ENCODE measurements at places on chromosomes 16 and 17. TPM values are rescaled to one million over a fixed set of nuclear protein-coding genes. Genes with fewer than 3 reads are reported as not detected.

DNA sequence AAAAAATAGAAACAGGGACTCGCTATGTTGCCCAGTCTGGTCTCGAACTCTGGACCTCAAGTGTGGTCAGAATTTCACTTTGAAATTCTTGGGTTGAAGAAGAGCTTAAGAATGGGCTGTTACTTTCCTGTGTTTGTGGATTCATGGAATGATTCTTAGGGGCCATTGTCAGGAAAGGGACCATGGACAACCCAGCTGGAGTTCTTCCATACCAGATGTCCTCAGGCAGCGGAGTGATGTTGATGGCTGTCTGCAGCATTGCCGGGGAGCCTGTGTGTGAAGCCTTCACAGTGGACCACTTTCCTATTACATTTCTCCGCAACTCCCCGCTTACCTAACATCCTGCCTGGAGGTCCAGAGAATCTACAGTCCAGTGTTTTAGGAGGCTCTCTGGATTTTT, 145.9 kb downstream of the CLEC16A start:
- H3K27ac ChIP-seq = no peak overlapping the region
- H3K4me1 ChIP-seq = peaks cover 13% of the 10 kb centered on the region
- H3K27me3 ChIP-seq = no peaks in the 10 kb centered on the region
- H3K36me3 ChIP-seq = no peaks in the 10 kb centered on the region
- no peak overlapping the region for H3K4me3 ChIP-seq
- no peak for DNase-seq

GRCh38 chr16:75762746-75763145, 36.5 kb upstream of the CPHXL start:
- H3K4me1 ChIP-seq = no peaks in the 10 kb centered on the region
- H3K36me3 ChIP-seq = no peaks in the 10 kb centered on the region
- no peak for DNase-seq
- 0 out of 2 replicates have a peak, but pooled peaks cover 5% of the 10 kb centered on the region for H3K27me3 ChIP-seq
- no peak overlapping the region for H3K4me3 ChIP-seq

DNA sequence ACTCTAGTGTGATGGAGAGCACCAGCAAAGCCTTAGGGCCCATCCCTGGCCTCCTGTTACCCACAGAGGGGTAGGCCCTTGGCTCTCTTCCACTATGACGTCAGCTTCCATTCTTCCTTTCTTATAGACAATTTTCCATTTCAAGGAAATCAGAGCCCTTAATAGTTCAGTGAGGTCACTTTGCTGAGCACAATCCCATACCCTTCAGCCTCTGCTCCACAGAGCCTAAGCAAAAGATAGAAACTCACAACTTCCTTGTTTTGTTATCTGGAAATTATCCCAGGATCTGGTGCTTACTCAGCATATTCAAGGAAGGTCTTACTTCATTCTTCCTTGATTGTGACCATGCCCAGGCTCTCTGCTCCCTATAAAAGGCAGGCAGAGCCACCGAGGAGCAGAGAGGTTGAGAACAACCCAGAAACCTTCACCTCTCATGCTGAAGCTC, at the start of gene CCL8:
Gene CCL8, plus strand, starts transcription at position 397 of the 445 bp plus-strand sequence. CDS start 67 bp downstream, outside the sequence.
- H3K27me3 ChIP-seq = no peaks in the 10 kb centered on the region
- no peaks in the 10 kb centered on the region for H3K4me1 ChIP-seq
- no peak within 1 kb of the TSS for H3K4me3 ChIP-seq

DNA sequence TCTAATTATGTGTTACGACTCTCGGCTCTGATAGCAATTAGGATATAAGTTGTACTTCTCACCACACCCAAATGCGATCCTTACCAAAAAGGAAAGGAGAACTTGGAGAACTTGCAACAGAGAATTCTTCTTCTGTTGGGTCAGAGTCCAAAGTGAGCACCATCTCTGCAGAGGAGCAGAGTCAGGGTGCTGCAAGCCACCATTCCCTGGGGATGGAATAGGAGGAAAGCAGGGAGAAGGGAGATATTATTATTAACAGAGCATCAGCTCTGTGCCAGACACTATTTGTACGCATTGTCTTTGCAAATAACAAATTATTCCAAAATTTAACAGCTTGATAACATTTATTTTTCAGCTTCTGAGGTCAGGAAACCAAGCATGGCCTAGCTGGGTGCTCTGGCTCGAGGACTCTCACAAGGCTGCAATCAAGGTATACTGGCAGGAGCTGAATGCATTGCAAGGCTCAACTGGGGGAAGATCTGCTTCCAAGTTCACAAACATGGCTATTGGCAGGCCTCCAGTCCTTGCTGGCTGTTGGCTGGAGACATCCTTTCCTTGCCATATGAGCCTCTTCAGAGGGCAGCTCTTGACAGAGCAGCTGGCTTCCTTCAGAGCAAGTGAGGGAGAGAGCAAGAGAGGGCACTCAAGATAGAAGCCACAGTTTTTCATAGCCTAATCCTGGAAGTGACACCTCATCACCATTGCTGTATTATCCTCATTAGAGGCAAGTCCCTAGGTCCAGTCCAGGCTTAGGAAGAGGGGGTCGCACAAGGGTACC, 296.2 kb upstream of the CDH5 start:
- H3K4me3 ChIP-seq = no peak overlapping the region
- H3K36me3 ChIP-seq = no peaks in the 10 kb centered on the region
- DNase-seq = no peak

- H3K27ac ChIP-seq = no peak overlapping the region
- no peaks in the 10 kb centered on the region for H3K4me1 ChIP-seq
- H3K27me3 ChIP-seq = no peaks in the 10 kb centered on the region
- no peak for DNase-seq
- no peaks in the 10 kb centered on the region for H3K36me3 ChIP-seq
Observed at GRCh38 chr17:78897664-78898047, 5.3 kb downstream of the CEP295NL start.

DNA sequence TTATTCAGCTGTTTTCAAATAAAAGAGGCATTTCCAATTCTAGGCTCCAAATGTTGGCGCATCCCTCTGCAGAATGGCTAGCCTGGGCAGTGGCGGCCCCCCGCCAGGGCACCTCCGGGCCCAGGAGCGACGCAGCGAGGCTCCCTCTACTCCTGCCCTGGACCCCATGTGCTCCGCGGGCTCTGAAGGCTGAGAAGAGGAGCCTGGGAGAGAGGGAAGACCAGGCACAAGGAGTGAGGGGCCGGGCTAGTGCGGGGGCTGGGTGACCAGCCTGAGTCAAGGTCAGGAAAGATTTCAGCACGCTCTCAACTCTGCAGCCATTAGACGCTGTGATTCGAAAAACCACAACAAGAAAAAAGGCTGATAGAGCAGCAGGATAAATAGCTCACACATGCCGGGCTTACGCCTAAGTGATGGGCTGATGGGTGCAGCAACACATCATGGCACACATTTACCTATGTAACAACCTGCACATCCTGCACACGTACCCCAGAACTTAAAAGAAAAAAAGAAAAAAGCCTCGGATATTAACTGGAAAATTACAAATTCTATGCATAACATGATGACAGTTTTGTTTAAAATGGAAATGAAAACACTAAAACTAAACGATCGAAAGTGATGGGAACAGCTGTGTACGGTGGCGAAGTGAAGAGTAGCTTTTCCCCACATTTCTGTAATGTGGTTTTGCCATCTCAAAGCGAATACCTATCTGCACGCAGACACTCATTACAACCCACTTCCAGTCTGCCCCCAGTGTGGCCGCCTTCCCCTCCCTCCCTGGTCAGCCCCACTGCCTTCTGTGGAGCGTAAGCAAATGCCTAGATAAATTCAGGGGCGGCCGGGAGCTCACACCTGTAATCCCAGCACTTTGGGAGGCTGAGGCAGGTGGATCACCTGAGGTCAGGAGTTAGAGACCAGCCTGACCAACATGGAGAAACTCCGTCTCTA, 44.4 kb downstream of the MAP1LC3B start:
- H3K27ac ChIP-seq = peak overlapping the region; percentile 43
- peak overlapping the region; percentile 13 for H3K4me3 ChIP-seq
- H3K27me3 ChIP-seq = no peaks in the 10 kb centered on the region
- DNase-seq = no peak
- H3K36me3 ChIP-seq = no peaks in the 10 kb centered on the region

GRCh38 chr16:80788027-80788426, 16.4 kb downstream of the CDYL2 start:
- H3K27ac ChIP-seq = no peak overlapping the region
- no peak for DNase-seq
- no peak overlapping the region for H3K4me3 ChIP-seq
- no peaks in the 10 kb centered on the region for H3K36me3 ChIP-seq

GRCh38 chr17:79968116-79968515, 67.6 kb downstream of the TBC1D16 start:
- DNase-seq = no peak
- no peak overlapping the region for H3K4me3 ChIP-seq
- no peaks in the 10 kb centered on the region for H3K4me1 ChIP-seq
- 0 out of 2 replicates have a peak, but pooled peaks cover 4% of the 10 kb centered on the region for H3K36me3 ChIP-seq
- H3K27ac ChIP-seq = no peak overlapping the region

The HBA1 gene
- not detected for total RNA-seq

The SHBG gene
- not detected for total RNA-seq

The TEKT5 gene
- not detected for total RNA-seq

The CMTM4 gene
- total RNA-seq = 16.9 TPM

The ZPBP2 gene
- not detected for total RNA-seq

All from PC-3 (cell line).